ENCODE measurements at places on chromosomes 7 and 10. TPM values are rescaled to one million over a fixed set of nuclear protein-coding genes. Genes with fewer than 3 reads are reported as not detected.

Gene ANKRD7
- total RNA-seq: not detected

Gene NKX2-3
- total RNA-seq: 3.4 TPM

Gene MYO3A
- 0.08 TPM for total RNA-seq

Gene PLEKHA8
- 13.6 TPM for total RNA-seq

Gene PON1
- not detected for total RNA-seq

Gene LMOD2
- not detected for total RNA-seq

Gene GIMAP8
- total RNA-seq: 5.5 TPM

Gene SPDYE9
- total RNA-seq: not detected

DNA sequence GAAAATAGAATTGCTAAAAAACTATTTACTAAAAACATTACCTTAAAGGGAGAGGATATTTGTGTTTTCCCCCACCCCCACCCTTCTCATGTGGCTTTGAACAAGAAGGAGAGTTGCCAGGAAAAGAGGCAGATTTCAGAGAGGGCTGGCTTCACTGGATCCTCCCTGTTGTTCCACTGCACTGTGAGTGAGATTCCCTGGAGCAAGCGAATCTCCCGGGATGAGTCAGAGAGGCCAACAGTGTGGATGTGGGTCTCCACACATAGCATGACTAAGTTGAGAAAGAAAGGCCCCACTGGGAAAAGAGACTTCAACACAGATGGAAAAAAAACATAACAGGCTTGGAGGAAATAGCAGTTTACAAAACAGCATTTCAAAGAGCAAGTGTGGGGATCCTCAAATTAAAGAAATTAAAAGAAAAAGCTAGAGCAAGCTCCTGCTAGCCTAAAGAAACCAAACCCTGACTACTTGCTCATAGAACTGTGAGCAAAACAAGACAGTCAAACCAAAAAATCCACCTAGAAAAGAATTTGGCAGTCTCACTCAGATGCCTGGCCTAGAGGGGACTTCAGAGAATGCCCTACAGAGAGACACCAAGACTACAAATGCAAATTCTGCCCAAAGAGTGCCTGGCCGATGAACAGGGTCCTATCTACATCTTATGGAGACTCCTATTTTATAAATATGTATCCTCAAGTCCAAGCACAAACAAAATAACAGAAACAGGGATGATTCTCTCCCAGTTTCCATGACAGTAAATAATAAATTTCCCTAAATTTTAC is 3.4 kb downstream of the CAV1 start:
- DNase-seq: no peak

DNA sequence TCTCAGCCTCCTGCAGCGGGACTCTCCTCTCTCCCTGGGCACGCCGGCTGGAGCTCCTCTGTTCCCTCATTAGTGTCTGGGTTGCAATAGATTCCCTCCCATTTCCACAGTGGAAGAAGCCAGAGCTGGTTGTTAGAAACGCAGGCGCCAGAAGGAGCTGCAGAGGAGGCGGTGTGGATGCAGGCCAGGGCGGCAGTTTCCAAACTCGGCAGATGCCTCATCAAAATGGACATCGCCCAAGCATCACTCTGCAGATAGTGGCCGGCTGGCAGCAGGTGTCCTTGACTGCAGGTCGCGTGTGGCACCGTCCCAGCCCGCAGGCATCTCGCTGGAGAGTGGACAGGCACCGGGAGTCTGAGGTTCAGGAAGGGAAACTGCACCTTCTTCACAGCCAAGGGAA is 201.8 kb downstream of the TCERG1L start:
- DNase-seq: no peak

GRCh38 chr7:1402110-1402790 is 57.0 kb downstream of the MICALL2 start:
- no peak for DNase-seq

DNA sequence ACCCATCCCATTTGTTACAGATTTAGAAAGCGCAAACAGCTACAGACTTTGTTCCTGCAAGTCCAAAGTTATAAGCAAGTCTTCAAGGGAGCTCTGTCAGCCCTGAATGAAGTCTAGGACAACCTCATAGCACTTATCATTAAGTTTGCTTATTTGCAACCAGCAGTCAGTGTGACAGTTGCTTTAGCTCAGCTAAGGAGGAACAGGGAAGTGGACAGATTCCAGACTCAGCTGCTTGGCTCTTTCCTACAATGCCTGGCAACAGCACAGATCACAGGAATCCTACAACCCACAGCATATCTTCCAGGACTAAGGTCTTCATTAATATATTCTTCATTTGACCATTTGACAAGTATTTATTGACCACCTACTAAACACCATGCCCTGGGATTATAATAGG is 17.4 kb upstream of the KIF5B start:
- DNase-seq: no peak

DNA sequence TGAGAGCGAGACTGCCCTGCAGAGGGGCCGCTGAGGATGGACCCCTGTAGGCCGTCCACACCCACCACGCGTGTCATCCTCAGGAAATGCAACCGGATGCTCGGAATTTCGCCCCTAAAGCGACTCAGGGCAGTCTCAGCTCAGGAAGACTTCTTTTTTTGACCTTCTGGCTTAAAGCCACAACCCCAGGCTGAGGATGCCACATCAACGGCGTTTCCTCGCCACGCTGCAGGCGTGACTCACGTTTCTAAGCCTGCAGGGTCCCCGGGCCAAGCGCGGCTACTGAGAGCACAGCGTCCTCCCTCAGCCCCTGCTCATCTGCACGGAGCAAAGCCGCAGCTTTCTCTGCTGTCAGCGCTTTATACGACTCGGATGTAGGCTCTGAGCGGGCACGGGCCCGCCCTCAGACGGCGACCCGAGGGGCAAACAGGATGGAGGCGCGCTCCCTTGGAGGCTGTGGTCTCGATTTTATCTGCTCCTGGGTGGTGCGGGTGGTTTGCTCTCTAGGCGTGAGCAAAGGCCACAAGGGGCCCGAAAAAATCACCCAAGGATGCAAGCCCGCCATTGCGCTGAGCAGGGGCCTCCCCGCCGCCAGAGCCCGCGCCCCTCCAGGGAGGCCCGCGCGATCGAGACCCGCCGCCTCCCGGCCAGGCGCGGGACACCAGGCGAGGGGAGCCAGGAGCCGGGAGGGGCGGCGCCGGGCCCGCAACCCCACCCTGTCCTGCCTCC is 726 bp upstream of the INSIG1 start:
- peak; percentile 71 for DNase-seq

GRCh38 chr10:109062371-109062770 is 860.9 kb downstream of the XPNPEP1 start:
- no peak for DNase-seq

DNA sequence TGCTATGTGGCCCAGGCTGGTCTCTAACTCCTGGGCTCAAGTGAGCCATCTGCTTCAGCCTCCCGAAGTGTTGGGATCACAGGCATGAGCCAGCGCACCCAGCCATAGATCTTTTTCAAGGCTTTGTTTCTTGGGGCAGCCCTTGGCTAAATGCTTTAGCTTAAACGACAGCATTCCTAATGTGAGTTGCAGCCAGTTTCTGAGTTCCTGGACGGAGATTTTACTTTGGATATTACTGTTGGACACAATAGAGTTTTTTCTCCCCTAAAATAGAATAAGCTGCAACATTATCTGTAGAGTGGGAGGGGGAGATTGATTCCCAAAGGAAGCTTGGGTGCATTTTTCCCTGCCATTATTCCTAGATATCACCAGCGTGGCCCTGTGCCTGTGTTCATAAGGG is 103.0 kb upstream of the BTBD16 start:
- DNase-seq: no peak

DNA sequence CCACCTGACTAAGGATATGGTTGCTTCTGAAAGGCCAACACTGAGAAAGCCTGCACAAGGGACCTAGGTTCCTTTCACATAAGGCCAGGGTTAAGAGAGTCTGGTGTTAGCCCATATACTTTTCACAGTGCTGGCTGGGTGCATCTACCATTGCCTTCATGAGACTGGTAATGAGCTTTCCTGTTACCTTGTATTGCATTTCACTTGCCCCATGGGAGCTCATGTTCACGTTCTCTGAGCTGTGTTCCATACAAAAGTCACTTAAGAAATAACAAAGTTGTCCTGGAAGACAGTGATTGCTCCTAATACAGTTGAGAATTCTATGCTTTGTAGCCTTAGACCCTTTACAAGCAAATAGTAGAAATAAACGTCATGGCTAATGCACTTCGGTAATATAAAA is 337.8 kb upstream of the TEX47 start:
- no peak for DNase-seq

GRCh38 chr10:7260412-7260900 is 150.4 kb downstream of the SFMBT2 start:
- peak; percentile 40 for DNase-seq

DNA sequence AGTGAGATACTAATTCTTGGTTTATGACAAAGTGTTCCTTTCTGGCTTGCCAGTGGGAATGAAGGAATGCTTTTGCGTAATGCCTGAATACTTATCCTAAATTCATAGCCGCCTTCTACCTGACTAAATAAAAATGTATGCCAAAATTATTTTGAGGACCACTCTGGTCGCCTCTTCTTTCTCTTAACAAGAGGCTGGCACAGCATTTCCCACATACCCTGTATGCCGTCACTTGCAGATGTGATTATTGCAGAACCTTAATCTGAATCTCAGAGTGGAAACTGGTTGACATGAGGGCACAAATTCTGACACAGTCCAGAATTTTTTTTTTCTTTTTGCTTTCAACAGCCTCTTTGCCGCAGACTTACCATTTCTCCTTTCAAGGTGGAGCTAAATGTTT is 124.6 kb upstream of the GLCCI1 start:
- DNase-seq: no peak

DNA sequence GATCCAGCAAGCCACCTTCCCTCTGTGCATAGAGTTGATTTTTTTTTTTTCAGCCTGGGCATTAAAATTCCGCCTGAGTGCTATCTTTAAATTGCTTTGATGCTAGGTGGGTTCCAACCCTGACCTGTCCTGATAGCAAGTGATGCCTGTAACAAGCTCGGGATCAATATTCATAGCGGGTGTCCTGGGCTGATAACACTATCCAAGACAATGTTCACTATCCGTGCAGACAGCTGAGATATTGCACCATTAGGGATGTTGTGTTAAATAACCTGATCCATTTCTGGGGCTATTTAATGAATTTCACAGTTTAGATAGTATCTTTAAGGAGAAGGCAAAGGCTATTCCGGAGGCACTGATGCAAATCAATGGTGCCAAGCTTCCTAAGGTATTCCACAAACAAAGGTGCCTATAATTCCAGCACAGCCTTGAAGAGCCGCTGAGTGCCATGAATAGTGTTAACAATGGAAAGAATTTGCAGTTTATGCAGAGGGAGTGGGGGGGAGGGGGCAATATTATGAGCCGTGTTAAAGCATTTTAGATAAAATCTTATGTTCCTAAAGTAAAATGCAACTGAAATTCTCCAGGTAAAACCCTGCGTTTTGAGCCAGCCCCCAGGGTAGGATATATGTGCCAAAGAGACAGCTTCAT is 4.2 kb upstream of the NKX1-2 start:
- DNase-seq: no peak

- DNase-seq: peak; percentile 93
Measured at GRCh38 chr10:96586419-96587263, at the start of gene TM9SF3. TSS of gene TM9SF3 (minus strand) at chr10:96587012. CDS start at chr10:96586835, 177 bp downstream.

- peak; percentile 73 for DNase-seq
Measured at GRCh38 chr10:13074563-13075451, 25.2 kb upstream of the OPTN start.

DNA sequence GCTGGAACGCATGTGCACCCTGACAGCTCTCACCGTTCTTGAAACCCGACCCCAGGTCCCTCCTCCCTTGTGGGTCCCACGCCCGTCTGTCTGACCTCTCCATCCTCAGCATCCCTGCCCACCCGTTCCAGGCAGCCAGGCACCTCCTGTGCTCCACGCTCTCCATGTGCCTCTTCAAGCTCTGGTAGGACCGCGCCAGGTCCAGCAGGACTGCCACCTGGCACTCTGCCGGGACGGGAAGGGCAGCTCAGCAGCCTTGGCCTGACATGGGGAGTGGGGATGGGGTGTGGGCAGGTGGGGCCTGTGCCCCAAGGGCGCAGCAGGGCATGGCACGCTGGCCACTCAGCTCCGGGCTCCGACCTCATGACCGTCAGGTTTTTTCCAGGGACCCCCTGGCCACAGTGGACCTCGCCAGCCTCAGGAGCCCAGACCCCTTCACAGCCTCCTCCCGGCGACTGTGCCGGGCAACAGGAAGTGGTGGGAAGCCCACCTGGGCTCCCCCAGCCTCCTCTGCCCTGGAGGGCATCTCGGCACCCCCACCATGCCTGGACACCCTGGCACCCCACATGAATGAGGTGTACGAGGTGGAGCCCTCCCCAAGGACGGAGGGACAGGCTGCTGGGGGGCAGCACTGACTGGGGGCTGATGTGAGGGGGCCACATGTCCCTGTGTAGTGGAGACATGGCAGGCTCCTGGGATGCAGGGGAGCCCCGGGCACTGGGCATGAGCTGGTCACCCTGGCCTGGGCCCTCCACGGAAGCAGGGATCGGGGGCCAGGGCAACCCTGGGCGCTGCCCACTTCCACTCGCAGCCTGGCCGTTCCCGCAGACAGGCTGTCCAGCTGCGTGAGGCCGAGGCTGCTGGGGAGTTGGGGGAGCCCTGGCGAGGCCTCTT is 25.1 kb upstream of the NKX6-2 start:
- peak; percentile 14 for DNase-seq

DNA sequence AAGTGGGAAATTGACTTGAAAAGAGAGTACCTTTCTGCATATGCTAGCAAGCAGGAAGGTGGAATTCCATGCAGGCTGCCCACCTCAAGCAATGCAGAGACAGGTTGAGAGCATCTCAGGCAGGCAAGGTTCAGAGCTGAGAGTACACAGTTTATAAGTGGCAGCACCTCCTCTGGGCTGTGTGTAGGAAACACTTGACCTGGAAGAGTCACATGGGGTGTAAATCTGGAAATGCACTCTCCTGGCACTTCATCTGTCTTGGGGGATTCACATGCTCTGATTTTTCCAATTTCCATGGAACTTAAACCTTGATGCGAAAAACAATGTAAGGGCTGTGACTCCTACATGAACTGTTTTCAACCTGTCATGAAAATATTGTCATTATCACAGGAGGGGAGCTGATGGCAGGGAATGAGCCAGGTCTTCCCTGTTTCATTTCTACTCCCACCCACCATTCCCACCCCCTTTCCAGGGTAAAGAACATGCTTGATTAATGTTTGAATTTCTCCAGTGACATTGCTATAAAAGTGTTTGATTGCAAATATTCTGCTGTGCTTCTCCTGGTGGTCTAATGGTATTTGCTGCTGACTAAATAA is 328.3 kb downstream of the BICC1 start:
- no peak for DNase-seq

DNA sequence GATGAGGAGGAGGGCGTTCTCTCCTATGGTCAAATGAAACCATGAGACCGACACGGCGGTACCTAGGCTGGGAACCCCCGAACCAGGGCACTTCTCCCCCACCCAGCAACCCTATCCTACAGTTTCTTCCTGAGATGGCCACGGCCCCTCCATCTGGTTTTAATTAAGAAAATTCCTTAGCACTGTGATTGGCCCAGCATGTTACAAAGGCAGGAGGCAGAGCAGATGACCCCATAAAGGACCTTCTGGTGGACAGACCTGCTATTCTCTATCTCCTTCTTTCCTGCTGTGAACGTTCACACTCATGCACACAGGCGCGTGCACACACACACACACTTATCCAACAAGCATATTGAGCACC is 129.4 kb downstream of the RGS10 start:
- no peak for DNase-seq

- DNase-seq: no peak
Measured at GRCh38 chr7:119890631-119891030, 382.3 kb upstream of the KCND2 start.

GRCh38 chr7:144057954-144058353 is 9.2 kb downstream of the OR2A5 start:
- DNase-seq: no peak

- DNase-seq: no peak
Measured at GRCh38 chr7:16803881-16804673, 722 bp downstream of the AGR2 start.

Measured in left colon (tissue), 2 donors.